Liver (tissue), 10 donors: ENCODE measurements at places on chromosomes 1 and 21. TPM values are rescaled to one million over a fixed set of nuclear protein-coding genes. Genes with fewer than 3 reads are reported as not detected.

OPRD1 gene
- total RNA-seq: not detected

ST6GALNAC3 gene
- 5.0 TPM for total RNA-seq

TFF3 gene
- 0.09 TPM for total RNA-seq

MASP2 gene
- 118 TPM for total RNA-seq

KCNJ9 gene
- total RNA-seq: not detected

OR2M3 gene
- not detected for total RNA-seq

PTPN14 gene
- 2.1 TPM for total RNA-seq

RXFP4 gene
- not detected for total RNA-seq

GABRD gene
- total RNA-seq: not detected

GPR25 gene
- total RNA-seq: 0.08 TPM

CAPN9 gene
- total RNA-seq: not detected

AMPD1 gene
- total RNA-seq: not detected
